ENCODE measurements at places on chromosomes 4 and X.

- peak; percentile 69 for DNase-seq
Measured at GRCh38 chr4:143335979-143336780, 496 bp upstream of the GAB1 start.

GRCh38 chrX:19049110-19049509 lies 65.2 kb upstream of the PHKA2 start:
- no peak for DNase-seq

DNA sequence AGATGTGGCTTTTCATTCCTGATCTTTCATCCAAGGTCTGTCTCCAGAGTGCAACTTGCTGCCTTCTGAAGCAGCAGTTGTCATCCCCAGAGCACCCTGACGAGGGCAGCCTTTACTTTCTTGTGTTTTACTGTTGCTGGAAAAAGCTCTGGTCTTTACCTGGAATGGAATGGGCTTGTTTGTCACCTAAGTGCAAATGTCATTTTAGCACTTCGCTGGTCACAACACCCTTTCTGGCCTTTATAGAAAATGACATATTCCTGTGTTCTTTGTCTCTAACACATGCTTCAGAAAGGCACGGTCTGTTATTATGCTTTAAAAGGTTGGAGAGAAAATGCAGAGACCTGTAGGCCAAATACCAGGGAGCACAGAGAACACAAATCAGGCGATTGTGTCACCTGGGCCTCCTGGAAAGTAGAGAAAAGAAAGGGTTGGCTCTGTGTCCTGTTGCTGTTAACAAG lies 332.7 kb upstream of the IGFBP7 start:
- DNase-seq, result no peak

DNA sequence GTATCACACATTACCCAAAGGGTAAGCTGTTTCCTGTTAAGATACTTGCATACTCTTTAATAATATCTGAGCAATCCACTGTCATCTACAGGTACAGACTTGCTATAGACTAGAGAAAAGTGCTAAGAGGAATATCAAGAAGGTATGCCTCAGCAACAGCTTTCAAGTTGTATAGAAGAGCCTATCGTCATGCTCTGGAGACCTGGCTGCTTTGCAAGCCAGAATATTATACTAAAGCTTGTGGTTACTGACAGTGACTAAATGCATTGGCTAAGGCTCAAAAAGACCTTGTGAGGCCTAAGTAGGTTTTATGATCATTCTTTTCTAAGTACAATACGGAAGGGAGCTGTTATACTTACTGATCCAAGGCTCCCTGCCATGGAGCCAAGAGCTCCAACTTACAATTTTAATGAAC lies 11.3 kb downstream of the LAMP2 start:
- DNase-seq, result no peak

DNA sequence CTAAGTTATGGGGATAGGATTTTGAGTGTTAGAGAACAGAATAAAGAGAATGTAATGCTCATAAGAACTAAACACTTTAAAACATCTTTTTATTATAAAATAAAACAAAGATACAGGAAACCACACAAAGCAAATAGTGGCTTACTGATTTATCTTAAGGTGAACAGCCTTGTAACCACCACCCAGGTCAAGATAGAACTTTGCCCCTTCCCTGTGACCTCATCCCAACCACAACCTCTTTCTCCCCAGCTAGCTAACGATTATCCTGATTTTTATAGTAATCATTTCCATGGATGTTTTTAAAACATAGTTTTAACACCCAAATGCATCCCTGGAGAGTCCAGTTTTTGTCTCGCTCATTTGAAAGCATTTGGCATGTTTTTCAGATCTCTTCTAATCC lies 17.0 kb downstream of the HELT start:
- no peak for DNase-seq

- DNase-seq, result no peak
Measured at GRCh38 chr4:129394635-129395034, 298.7 kb downstream of the C4orf33 start.

DNA sequence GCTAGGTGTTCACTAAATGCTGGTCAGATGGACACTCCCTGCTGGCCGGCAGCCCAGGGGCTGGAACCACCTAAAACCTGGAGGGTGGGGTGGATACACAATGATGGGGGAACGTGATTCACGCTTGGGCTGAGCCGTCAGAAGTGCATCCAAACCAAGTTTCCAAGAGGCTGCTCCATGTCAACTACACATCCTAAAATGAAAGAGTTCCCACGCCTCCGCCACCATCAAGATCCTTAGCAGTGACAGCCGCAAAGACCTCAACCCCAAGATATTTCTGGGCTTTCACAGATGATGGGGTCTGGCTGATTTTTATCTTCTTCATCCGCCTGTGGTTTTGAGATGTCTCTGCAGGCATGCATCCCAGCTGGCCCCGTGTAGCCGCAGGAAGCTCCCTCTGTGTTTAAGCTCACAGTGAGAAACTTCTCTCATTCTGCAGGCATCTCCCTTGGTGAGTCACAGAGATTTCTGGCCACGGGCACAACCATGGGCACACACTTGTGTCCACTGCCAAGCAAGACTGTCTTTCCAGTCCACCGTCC lies 84.4 kb downstream of the HTRA3 start:
- no peak for DNase-seq

- no peak for DNase-seq
Measured at GRCh38 chr4:118279920-118280432, 72.8 kb downstream of the PRSS12 start.

DNA sequence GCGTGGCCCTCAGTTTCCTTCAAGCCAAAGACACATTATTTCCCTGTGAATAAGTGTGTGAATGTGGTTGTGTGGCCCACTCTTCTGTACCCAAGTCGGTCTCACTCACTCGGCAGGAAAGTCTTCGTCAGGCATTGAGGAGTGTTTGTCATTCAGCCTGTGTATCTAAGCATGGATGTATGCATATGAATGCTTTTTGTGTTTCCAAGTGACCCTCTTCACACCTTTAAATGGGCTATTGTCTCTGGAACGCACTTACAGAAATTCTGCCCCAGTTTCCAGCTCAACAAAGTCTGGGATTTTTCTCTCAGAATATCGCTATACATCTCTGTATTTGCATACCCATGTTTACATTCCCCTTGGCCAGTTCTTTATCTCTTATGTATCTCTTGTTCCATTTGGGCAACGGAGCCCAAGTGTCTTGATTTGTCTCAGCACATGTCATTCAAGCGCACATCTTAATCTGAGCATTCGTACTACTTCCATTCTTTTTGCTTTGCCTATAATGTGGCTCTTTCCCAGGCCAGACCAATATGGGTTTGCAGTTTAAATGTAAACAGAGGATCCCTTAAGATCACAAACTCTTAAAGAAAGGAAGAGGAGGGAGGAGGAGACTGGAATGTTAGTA lies 4.8 kb downstream of the BCOR start:
- no peak for DNase-seq

GRCh38 chrX:148380650-148381561 lies 119.5 kb upstream of the AFF2 start:
- DNase-seq, result peak; percentile 64

DNA sequence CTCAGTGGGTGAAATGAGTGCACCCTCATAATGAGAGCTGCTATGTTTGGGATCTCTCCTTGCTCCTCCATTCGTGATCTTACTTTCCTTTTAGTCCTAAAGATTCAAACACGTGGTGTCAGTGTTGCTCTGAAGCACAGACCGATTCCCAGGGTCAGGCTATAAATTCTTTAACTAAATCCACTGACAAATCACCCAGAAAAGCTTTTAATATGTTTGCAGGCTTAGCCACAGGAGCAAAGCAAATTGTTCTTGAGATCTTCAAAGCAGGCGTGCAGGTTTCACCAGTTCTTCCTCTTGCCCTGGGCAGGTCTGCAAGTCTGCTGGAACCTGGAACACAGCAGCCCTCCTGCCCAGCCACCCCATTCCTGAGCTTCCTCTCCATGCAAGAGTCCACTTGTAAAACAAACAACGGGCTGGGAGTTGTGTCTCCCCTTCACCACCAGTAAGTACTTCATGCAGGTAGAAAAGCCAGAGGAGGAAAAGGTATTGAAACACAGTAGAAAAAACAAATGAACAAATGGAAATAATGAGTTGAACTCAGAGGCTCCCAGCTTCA lies 70.1 kb upstream of the ENPP6 start:
- peak; percentile 67 for DNase-seq

DNA sequence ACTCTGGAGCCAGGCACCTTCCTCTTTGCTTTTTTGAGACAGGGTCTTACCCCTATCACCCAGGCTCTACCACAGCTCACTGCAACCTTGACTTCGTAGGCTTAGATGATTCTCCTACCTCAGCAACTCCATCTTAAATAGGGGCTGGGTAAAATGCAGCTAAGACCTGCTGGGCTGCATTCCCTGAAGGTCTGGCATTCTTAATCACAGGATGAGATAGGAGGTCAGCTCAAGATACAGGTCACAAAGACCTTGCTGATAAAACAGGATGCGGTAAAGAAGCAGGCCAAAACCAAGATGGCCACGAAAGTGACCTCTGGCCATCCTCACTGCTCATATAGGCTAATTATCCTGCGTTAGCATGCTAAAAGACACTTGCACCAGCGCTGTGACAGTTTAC lies 770.8 kb upstream of the PRKX start:
- DNase-seq, result no peak

DNA sequence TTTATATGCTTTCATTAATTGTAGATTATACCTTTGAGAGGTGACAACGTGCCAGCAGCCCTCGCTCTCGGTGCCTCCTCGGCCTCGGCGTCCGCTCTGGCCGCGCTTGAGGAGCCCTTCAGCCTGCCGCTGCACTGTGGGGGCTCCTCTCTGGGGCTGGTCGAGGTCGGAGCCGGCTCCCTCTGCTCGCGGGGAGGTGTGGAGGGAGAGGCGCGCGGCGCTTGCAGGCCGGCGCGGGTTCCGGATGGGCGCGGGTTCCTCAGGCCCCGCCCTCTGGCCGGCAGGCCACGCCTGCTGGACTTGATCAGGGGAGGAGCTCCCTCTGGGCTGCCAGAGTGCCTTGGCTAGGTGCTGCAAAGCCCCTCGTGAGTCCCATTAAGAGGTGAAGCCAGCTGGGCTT lies 321.1 kb upstream of the PCDH18 start:
- DNase-seq, result no peak

DNA sequence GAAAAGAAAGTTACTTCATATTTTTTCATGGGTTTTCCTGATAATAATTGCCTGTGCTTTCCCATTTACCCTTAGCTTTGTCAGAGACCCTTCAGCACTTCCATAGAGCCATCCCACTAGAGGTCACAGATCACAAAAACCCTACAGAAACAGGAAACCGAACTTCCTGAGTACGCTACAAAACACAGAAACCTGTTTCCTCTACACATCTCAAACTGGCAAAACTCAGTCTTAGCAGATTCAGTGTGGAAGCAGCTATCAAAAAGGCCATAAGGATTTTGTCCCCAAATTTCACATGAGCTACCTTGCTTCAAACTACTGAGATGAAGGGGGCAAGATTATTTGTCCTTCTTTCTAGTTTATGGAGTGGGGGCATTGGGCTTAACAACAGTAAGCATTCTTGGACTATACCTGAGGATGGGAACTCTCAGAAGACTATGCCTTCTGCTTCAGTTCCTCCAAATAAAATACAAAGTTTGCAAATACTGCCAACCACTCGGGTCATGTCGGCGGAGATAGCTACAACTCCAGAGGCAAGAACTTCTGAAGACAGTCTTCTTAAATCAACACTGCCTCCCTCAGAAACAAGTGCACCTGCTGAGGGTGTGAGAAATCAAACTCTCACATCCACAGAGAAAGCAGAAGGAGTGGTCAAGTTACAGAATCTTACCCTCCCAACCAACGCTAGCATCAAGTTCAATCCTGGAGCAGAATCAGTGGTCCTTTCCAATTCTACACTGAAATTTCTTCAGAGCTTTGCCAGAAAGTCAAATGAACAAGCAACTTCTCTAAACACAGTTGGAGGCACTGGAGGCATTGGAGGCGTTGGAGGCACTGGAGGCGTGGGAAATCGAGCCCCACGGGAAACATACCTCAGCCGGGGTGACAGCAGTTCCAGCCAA lies at the start of gene MMRN1:
MMRN1 (plus strand) TSS at position 206 of the 902 bp plus-strand sequence; CDS start at position 324, 118 bp downstream.
- no peak for DNase-seq

DNA sequence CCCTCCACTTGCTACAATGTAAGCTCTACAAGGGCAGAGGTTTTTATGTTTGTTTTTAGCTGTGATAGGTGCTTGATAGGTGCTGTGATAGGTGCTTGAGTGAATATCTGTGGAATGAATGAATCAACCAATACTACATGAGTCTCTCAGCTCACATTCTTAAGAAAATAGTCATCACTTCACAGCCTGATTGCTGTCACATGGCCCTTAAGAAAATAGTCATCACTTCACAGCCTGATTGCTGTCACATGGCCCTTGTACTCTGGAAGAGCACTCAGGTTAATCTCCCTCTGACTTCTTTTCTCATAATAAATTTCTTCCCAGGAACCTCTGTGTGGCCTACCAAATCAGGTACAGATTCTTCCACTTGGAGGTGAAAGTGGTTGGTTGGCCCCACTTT lies 335.2 kb downstream of the TENM3 start:
- DNase-seq, result no peak

GRCh38 chr4:8728536-8729407 lies 136.2 kb downstream of the CPZ start:
- peak; percentile 32 for DNase-seq

DNA sequence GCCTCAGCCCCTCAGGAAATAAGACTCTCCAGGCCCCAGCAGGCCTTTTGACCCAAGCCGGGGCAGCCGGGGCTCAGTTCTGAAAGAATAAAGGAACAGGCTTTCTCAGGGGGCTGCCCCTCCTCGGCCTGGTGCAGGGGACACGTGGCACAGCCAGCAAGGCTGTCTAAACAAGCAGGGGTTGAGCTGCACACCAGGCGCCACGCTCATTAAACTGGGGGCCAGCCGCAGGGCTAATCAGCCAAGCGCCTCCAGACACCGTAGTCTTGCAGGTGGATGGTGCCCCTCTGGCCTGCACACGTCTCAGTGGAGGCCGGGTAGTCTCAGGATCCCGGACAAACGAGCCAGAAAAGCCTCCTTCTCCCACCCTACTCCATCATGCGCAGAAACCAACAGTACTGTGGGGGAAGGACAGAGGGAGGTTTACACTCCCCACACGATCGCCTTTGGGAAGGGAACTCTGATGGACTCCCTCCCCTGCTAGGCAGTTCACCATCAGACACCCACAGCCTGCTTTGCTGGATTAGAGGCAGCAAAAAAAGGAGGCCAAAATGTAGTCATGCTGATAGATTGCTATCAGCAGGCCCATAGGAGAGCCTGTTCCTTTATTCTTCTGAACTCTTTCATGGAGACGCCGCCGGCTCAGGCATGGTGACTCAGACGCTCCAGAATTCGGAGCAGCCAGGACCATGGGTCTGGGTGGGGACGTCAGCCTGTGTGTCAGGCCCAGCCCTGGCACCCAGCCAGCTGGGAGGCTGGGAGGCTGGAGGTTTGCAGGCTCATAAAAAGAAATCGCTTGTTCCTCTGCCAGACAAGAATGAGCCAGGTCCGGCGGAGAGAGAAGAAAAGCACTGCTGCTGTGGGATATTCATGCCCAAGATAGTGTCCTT lies 342.4 kb downstream of the BCOR start:
- DNase-seq, result no peak

- no peak for DNase-seq
Measured at GRCh38 chr4:89382439-89382838, 74.8 kb upstream of the GPRIN3 start.

Measured in activated CD8-positive, alpha-beta memory T cell treated with anti-CD3 and anti-CD28 coated beads for 24 hours (primary cell).